ENCODE measurements at places on chromosomes 1 and 21.

- DNase-seq: no peak
Measured at GRCh38 chr1:178025613-178026356, 55.9 kb upstream of the SEC16B start.

DNA sequence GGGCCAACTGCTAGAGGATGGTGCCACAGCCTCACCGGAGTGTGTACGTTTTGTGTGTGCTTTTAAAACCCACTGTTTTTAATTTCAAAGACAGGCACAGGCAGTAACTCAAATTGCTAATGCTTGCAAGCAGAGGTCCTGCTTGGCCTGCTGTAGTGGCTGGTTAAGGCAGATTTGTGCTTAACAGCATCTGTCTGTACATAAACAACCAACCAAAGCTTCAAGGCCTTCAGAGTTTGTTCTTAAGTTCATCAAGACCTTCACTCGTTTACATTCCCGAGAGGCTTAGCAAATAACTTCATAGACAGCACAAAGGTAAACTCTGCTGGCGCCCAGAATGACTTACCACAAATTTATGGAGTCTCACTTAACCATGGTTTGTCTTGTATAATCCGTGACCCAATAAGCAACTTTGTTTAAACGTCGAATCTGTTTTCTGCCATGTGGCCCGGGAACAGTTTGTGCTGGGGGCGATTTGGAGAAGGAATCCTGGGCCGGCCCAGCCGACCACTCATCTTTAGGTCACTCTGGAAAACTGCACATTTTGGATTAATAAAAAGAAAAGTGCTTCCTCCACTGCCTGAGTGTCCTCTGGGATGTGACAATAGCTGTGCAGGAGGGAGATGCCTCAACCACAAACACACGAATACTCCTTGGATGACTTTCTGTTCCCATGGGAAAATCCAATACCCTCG lies 58.1 kb downstream of the CAPZB start:
- DNase-seq: no peak

GRCh38 chr21:20902998-20903397 lies 95.2 kb upstream of the NCAM2 start:
- DNase-seq: no peak

- no peak for DNase-seq
Measured at GRCh38 chr21:35520302-35520701, 471.2 kb upstream of the RUNX1 start.

DNA sequence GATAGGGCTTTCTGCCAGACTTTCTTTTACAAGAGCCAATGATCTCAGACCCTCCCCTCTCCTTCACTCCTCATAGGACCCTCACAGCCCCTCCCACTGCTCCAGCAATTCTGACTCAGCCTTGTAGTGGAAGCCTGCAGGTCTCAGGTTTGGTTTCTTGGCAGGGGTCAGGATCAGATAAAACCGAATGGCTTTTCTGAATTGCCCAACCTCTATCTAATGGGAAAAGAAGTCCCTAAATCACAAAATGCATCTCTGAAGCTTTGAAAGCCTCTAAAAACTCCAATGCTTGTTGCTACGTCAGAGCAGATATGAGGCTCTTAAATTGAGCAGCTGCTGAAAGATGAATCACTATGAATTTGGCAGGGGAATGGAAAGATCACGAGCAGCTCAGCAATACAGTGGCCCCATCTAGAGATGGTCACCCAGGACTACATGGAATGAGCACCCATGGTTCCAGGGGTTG lies 74.5 kb downstream of the NID1 start:
- DNase-seq: no peak

- no peak for DNase-seq
Measured at GRCh38 chr1:205531191-205532025, 26.9 kb downstream of the CDK18 start.

DNA sequence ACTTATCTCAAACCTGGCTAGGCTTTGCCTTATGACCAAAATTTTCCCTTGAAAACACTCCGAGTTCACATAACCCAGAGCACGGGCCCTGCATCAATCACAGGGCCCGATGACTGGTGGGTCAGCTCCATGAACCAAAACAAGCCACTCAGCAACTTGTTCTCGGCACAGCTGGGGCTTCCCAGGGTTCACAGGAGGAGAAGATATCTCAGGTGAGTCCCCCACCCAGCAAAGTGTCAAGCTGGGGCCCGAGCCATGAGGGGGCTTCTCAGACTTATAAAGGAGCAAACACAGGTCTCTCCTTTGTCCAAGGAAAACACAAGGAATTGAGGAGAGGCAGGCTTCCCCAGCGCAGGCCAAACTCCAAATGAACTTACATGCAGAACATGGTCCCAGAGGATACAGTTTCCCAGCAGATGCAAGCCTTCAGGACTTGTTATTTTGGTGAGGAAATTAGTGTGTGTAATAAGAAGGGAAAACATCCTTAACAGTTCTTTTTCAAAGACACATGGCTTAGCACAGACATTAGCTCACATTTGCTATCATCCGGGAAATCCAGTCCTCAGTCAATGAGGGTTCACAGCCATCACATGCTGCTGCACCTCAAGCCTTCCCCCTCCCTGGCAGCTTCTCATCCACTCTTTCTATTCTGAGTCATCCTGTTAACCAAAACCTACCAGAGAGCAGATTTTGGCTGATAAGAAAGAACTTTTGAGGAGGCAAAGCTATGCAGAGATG lies 98.1 kb upstream of the NFIA start:
- no peak for DNase-seq

DNA sequence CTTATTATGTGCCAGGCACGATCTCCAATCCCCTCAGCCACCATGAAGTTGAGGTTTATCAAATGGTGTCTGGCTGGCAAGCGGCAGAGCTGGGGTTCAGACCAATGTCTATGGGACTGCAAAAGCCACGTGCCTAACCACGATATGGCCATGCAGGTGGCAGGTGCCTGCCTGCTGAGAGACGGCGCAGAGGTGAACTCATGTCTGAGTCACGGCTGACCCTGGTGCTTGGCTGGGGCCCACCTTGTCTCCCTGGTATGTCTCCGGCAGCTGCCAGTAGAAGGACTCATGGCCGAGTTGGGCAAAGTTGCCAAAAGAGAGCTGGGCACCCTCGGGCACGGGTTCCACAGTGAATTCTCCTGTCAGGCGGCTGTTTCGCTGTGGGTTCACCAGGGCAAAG lies 59.9 kb downstream of the LDLRAD2 start:
- DNase-seq: no peak

DNA sequence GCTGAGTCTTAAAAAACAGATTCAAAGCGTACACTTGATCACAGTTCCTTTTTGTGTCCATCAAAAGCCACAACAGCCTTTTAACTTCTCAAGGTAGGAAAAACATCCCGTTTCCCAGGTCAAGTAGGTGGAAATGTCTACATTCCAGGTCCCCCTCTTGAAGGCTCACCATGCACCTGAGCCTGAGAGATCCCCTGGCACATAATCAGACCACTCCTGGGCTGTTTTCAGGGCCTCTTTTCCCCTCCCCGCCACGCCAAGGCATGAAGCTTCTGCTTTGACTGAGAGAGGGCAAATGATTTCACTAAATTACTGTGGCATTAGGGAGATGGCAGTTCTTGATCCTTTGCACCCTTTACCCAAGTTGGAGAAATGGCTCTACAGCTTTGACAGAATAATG lies 21.7 kb downstream of the CNN3 start:
- no peak for DNase-seq

- DNase-seq: no peak
Measured at GRCh38 chr1:202982715-202983430, 15.8 kb upstream of the CYB5R1 start.

DNA sequence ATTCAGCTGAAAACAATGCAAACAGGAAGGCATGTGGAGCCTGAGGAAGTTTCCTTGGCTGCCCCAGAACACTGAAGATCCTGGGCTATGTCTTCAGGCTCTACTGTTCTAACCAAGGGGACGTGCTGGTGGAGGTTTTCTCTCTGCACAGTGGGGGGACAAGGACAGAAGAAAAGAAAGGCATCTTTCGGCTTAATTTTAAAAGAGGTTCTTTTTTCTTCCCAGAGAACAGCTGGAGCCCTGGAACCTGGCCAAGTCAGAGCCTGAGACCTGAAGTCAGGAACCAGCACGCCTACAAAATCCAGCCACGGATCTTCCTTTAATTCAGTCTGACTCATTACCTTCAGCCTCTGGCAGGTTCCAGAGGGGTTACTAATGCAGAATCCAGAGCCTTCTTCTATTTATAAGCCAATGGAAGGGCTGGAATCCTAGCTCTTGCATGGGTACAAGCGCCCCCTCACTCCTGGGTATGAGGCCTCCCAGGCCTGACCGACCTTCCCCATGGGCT lies 19.8 kb downstream of the CTNNBIP1 start:
- DNase-seq: no peak

GRCh38 chr1:154468535-154469250 lies 33.3 kb upstream of the TDRD10 start:
- DNase-seq: no peak

GRCh38 chr1:243315893-243316292 lies 60.1 kb downstream of the SDCCAG8 start:
- DNase-seq: no peak

GRCh38 chr1:37282764-37283163 lies 191.6 kb upstream of the ZC3H12A start:
- DNase-seq: no peak

GRCh38 chr1:84702143-84702542 lies 11.9 kb upstream of the SSX2IP start:
- DNase-seq: no peak

- DNase-seq: no peak
Measured at GRCh38 chr1:56625819-56626440, 19.2 kb upstream of the PRKAA2 start.

DNA sequence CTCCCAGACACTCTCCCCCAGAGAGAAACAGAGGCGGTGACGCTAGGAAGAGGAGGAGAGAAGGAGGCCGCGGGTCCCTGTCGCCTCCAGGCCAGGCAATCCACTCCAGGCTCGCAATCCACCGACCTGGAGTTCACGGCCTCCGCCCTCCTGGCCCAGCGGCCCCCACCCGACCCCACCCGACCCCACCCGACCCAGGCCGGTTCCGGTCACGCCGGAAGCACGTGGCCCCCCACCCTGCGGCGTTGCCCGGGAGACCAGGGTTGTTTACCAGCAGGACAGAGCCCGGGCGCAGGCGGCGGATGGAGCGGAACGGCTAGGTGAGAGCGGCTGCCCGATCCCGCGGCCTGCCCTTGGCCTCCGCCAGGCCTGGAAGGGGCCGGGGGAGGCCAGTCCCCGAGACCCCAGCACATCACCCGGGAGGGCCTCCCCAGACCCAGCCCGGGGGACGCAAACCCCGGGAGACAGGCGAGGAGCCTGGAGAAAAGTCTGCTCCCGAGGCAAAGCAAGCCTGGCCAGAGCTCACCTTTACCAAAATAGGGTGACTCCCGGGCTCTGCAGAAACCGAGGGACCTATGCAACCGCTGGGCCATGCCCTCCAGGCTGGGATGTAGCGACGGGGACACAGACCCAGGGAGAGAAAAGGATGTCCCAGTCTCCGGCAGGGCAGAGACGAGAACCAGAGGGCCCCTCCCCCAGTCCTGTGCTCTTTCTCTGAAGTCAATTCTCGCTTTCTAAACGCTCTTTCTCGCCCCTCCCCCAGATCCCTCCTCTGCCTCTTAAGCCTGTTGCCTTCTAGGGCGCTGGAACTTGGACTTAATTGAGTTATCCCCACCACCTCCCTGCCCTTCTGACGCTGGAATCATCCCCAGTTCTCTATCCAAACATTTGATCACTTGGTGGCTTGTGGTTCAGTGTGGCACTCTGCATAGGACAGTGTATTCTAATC lies at the start of the genes PLA2G2C and UBXN10:
PLA2G2C (minus strand) TSS at position 685 of the 949 bp plus-strand sequence. CDS start 9,155 bp downstream, outside the sequence.
UBXN10 (plus strand) TSS at position 263 of the 949 bp plus-strand sequence. CDS start 4,466 bp downstream, outside the sequence.
- DNase-seq: no peak

DNA sequence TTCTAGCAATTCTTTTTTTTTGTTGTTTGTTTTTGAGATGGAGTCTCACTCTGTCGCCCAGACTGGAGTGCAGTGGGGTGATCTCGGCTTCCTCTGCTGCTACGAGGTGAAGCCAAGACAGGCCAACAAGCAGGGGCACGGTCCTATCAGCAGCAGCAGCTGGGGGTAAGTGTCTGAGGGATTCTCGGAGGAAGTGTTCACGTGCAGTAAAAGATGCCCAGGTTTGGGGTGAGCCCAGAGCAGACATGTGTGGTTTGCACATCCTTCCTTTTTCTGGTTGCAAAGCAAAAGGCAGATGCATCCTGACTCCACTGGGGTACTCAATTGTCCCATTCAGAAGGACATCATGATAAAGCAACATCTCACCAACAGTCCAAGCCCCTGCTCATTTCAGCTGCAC lies 27.7 kb downstream of the PIGP start:
- DNase-seq: peak; percentile 54

- no peak for DNase-seq
Measured at GRCh38 chr1:173418107-173418985, 58.8 kb upstream of the PRDX6 start.

- DNase-seq: no peak
Measured at GRCh38 chr1:202086579-202087350, 36.0 kb upstream of the GPR37L1 start.

- DNase-seq: no peak
Measured at GRCh38 chr1:61266738-61267137, 184.4 kb downstream of the NFIA start.

DNA sequence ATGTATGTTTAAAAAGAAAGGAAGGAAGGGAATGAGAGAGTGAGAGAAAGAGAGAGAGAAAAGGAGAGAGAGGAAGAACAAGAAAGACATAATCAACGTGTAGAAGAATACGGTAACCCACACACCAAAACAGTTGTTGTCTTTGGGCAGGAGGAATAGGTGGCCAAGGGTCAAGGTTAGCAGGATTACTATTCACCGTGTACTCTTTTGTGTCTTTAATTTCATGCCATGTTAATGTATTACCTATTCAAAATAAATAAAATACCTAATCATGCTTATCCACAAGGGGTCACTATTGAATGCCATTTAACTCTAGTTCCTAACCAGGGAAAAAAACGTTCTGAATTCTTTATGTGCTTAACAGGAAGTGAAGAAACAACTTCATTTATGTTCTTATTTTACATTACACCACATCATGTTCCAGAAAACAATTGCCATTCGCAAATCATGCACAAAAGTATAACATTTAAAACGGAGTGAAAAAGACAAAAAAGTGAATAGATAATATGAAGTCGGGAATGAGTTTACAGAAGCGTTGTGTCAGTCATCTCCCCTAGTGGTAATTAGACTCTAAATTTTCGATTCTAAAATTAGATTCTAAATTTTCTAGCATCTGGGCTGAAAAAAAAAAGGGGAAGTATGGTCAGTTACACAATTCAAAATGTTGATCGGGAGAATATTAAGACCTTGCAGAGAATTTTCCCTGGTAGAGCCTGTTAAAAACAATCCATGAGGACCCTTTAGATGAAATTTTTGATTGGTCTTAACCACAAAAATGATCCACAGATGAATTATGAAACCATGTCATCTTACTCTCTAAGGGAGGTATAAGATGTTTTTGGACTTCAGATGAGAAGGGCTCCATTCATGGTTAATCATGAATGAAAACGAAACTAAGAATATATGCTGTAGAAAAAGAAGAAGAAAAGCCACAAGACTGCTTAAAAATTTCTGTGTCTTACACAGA lies 700 bp upstream of the KMO start:
- no peak for DNase-seq

GRCh38 chr1:43934101-43934985 lies 742 bp downstream of the ARTN start:
- peak; percentile 32 for DNase-seq
